ENCODE measurements at places on chromosomes 12 and 14. TPM values are rescaled to one million over a fixed set of nuclear protein-coding genes. Genes with fewer than 3 reads are reported as not detected.

DNA sequence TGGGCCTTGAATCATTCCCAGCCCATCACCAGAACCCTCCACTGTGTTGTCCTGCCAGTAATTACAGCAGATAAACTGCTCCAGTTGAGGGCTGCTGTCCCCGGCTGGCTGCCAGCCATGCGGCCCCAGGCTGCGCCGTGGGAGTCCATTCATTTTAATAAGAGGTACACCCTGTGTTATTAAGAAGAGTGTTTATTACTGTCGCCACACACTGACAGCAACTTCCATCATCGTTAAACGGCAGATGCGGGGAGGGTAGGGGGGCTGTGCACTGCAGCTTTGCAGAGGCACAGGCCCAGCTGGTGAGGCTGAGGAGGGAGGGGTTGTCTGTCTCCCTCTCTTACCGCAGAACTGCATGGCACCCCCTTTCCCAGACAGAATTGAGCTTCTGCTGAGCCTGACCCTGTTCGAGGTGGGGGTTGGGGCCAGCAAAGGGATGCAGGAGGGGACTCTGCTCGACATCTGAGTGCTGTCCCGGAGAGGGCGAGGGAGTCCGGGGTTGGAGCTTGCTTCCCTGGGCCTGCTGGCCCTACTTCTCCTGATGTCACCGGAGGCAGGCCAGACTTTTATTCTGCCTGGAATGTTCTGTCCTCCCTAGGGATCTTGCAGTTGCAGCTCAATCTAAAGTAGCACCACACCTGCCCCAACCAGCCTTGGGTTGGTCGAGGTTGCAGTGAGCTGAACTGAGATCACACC, 33.8 kb upstream of the GPATCH2L start:
- DNase-seq, result no peak

- no peak for DNase-seq
Measured at GRCh38 chr12:114679942-114680341, 4.0 kb downstream of the TBX3 start.

DNA sequence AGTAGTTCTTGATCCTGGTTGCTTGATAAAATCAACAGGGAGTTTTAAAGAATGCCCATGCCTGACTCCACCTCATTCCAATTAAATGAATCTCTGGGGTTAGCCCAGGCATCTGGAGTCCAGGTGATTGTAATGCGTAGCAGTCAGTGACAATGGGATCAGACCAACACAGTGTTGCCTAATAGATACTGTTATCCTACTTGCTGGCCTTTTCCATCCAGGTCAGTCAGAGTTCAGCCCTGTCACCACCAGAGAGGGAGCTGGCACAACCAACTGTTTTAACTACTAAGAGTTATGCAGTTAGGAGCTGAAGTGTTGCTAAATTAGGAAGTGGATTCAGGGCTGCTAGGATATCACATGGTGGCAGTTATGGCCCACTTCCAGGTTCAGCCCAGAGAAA, 107.1 kb downstream of the GPR135 start:
- DNase-seq, result no peak

DNA sequence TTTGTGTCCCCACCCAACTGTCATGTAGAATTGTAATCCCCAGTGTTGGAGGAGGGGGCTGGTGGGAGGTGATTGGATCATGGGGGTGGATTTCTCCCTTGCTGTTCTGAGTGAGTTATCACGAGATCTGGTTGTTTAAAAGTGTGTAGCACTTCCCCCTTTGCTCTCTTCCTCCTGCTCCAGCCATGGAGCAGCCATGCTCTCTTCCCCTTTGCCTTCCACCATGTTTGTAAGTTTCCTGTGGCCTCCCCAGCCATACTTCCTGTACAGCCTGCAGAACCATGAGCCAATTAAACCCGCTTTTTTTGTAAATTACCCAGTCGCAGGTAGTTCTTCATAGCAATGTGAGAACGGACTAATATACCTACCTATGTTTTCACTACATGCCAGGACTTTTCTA, 2.6 kb upstream of the POC1B start:
- no peak for DNase-seq

DNA sequence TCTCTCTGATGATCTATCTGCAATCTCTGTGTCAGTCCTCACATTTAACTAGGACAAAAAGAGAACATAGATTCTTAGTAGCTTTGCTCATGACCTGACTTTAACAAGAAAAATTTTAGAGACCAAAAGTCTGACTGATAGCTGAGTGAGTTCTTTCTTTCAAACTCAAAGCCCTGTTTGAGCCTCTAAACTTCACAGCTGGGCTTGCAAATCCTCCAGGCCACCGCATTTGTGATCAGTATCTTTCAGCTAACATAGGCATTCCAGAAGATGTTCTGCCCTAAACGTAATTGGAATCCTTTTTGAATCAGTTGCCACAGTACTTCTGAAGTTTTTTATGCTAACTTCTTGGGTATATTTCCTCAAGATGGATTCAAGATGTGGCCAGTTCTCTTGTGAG, 459.0 kb downstream of the DPF3 start:
- no peak for DNase-seq

DNA sequence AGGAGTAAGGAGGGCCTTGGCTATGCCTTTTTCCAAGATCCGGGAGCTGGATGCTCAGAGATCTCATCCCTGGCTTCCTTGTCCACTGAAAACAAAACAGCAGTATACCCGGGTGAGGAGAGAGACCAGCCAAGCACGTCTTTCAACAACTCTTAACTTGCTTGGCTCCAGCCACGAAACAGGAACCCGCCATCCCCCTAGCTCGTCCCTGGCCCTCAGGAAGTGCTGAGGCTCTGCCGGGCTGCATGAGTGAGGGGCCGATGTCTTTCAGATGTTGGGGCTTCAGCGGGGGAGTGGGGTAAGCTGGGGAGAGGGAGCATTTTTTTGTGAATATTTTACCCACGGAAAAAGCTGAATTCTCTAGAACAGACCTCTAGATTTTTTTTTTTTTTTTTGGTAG, 231.1 kb downstream of the CACNA1C start:
- no peak for DNase-seq

The KCNMB4 gene
- 0.32 TPM for total RNA-seq

The ABCB9 gene
- total RNA-seq, result 3.6 TPM

The ASB2 gene
- total RNA-seq, result 116 TPM
